CD4-positive, CD25-positive, alpha-beta regulatory T cell (primary cell): ENCODE measurements at places on chromosomes 3 and 15.

DNA sequence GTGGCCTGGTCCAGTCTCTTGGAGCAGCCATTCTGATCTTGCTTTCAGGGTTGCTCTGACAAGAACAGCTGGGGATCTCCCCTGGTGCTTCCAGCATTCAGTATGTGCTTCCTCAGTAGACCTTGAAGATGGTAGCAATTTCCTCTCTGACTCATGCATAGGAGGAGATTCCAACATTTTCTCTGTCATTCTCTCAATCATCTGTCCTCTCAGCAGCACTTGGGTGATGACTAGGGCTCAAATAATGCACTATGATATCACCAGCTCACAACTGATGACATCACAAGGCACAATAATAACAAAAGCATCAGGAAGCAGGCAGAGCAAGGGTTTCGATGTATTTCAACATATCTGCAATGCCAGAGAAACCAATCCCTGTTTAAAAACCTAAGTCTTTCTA is 52.7 kb downstream of the NFKBIZ start:
- DNase-seq, result no peak
- no peaks in the 10 kb centered on the region for H3K4me1 ChIP-seq
- H3K36me3 ChIP-seq, result no peaks in the 10 kb centered on the region
- no peak overlapping the region for H3K27ac ChIP-seq
- H3K27me3 ChIP-seq, result no peaks in the 10 kb centered on the region
- no peak overlapping the region for H3K4me3 ChIP-seq

GRCh38 chr3:42741796-42742195 is 31.3 kb downstream of the CCDC13 start:
- no peak overlapping the region for H3K27ac ChIP-seq
- H3K36me3 ChIP-seq, result no peaks in the 10 kb centered on the region
- peaks cover 11% of the 10 kb centered on the region for H3K4me1 ChIP-seq

- H3K27me3 ChIP-seq, result no peaks in the 10 kb centered on the region
- H3K36me3 ChIP-seq, result no peaks in the 10 kb centered on the region
- DNase-seq, result no peak
- no peaks in the 10 kb centered on the region for H3K4me1 ChIP-seq
Observed at GRCh38 chr3:145359040-145359439, 801.9 kb downstream of the PLOD2 start.

DNA sequence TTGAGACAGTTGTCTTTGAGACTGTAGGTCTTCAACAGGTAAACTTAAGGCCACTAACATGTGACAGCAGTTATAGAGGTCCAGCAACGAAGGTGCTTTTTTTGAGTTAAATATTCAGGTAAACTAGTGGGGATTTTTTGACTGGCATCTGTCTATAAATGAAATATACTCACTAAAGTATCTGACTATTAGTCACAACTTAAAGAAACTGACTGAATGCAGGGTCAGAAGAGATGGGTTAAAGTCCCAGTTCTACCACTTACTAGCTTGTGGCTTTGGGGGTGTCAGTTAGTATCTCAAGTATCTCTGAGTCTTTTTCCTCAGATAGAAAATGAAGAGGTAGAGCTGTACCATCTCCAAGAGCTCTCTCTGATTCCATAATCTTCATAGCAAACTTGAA is 18.0 kb downstream of the MIX23 start:
- H3K27me3 ChIP-seq, result no peaks in the 10 kb centered on the region
- no peak overlapping the region for H3K27ac ChIP-seq
- no peak for DNase-seq
- H3K4me3 ChIP-seq, result no peak overlapping the region

DNA sequence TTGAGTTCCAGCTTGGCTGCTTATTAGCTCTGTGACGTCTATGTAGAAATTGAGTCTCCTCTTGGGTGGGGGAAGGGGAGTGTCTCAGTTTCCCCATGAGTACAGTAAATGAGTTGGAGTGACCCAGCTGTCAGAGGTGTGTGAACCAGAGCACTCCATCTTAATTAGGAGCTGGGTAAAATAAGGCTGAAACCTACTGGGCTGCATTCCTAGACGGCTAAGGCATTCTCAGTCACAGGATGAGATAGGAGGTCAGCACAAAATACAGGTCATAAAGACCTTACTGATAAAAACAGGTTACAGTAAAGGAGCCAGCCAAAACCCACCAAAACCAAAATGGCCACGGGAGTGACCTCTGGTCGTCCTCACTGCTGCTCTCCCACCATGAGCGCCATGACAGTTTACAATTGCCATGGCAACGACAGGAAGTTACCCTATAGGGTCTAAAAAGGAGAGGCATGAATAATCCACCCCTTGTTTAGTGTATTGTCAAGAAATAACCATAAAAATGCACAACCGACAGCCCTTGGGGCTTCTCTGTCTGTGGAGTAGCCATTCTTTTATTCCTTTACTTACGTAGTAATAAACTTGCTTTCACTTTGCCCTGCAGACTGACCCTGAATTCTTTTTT is 222.4 kb downstream of the CACNA2D3 start:
- DNase-seq, result no peak
- H3K36me3 ChIP-seq, result no peaks in the 10 kb centered on the region
- no peaks in the 10 kb centered on the region for H3K27me3 ChIP-seq
- H3K4me1 ChIP-seq, result no peaks in the 10 kb centered on the region
- H3K27ac ChIP-seq, result no peak overlapping the region
- H3K4me3 ChIP-seq, result no peak overlapping the region

DNA sequence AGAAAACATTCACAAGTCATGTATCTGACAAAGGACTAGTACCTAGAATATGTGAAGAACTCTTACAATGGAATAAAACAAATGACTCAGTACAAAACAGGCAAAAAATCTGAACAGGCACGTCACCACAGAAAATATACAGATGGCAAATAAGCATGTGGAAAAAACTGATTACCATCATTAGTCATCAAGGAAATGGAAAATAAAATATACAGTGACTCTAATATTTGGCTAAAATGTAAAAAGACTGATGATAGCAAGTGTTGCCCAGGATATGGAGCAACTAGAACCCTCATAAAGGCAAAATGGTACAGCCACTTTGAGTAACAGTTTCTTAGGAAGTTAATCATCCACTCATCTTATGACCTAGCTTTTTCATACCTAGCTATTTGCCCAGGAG is 95.8 kb upstream of the ABHD17C start:
- no peaks in the 10 kb centered on the region for H3K27me3 ChIP-seq
- no peak overlapping the region for H3K4me3 ChIP-seq
- H3K4me1 ChIP-seq, result no peaks in the 10 kb centered on the region
- no peak for DNase-seq
